ENCODE measurements at places on chromosomes 4 and X.

- no peak for DNase-seq
Observed at GRCh38 chrX:94831364-94831763, 1157.4 kb downstream of the FAM133A start.

DNA sequence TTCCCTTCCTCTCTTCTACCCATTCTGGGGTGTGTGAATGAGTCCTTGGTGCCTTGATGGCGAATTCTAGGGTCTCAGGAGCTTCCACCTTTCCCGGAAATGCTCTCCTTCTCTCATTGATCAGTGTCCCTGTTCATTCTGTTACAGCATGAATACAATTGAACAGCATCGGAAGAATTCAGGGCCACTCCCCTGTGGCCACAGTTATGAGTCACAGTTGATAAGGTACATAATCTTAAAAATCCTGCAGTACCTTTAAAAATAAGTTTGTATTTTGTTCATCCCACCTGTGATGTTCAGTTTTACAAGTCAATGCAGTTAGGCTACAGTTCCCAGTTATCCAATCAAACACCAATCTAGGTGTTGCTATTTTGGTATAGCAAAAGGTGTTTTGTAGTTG lies 47.3 kb upstream of the FAM9A start:
- no peak for DNase-seq

DNA sequence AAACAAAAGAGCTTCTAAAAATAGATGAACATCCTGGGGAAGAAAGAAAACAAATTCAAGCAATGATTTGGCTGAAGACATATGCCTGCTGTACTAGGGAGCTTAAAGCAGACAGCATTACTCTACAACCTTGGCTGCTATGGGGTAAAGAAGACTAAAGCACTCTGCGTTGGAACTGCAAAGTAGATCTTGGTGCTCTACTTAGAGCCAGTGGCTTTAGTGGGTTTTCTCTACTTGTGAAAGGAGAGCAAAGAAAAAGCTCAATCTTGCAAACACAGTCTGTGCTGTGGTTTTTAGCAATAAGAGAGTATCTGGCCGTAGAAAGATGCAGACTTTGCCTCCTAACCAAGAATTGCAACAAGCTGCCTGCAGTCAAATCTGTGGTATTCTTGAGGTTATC lies 334.7 kb upstream of the NDST3 start:
- DNase-seq = no peak

DNA sequence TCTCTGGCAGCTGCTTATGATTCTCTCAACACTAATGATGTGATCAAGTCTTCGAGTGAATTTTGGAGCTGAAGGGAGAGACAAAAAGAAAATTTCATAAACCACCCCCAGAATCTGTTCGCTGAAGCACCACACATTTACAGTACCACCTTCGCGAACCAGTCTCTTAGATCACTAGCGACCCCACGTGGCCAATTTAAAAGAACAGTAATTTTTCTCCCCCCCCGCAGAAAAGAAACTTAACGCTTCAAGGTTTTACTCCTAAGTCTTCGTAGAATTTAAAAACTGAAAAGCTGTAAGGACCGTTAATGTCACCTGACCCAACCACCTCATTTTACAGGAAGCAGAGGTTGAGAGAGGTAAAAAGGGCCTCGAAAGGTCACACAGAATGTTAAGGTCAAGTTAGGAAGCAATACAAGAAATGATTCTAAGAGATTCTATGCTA lies 187.5 kb downstream of the QDPR start:
- peak; percentile 42 for DNase-seq

DNA sequence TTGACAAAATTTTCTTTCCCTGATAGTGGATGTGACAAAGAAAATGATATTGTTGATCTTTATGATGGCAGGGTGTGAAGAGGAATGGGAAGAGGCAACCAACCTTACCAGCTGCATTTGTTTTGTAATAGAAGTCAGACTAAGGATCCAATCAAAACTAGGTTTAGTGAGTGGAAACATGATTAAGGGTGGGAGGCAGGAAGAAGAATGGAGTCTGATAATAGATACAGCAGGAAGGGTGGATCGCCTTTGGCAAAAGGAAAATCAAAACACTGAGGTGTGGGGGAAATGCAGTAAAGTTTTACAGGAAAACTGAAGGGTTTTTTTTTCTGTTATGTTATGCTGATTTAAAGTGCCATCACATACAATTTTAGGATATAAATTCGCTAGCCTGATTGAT lies 3.4 kb downstream of the CLIC2 start:
- no peak for DNase-seq

GRCh38 chr4:5213087-5213595 lies 161.9 kb downstream of the STK32B start:
- DNase-seq = no peak
